ENCODE measurements at places on chromosomes 16 and 17. TPM values are rescaled to one million over a fixed set of nuclear protein-coding genes. Genes with fewer than 3 reads are reported as not detected.

The PPP1R27 gene
- not detected for total RNA-seq

The CDRT15 gene
- not detected for total RNA-seq

The KRT24 gene
- total RNA-seq, result 0.17 TPM

The RHBDL1 gene
- total RNA-seq, result 5.5 TPM

The MT1A gene
- total RNA-seq, result 1.9 TPM

The CD300H gene
- total RNA-seq, result not detected

The SPATA22 gene
- 0.32 TPM for total RNA-seq

The TBC1D3I gene
- total RNA-seq, result 1.4 TPM

The SLC35G6 gene
- total RNA-seq, result not detected

The C16orf46 gene
- total RNA-seq, result 1.2 TPM

The UMOD gene
- 0.60 TPM for total RNA-seq

The ACSM5 gene
- 2.6 TPM for total RNA-seq

The MLKL gene
- 12.8 TPM for total RNA-seq

The CALB2 gene
- 0.81 TPM for total RNA-seq

The CD7 gene
- 12.0 TPM for total RNA-seq

The GCGR gene
- 0.20 TPM for total RNA-seq

The PIMREG gene
- total RNA-seq, result 1.4 TPM

The KRTAP3-2 gene
- total RNA-seq, result not detected
